HCT116 (cell line): ENCODE measurements at places on chromosomes 5 and 9. TPM values are rescaled to one million over a fixed set of nuclear protein-coding genes. Genes with fewer than 3 reads are reported as not detected.

DNA sequence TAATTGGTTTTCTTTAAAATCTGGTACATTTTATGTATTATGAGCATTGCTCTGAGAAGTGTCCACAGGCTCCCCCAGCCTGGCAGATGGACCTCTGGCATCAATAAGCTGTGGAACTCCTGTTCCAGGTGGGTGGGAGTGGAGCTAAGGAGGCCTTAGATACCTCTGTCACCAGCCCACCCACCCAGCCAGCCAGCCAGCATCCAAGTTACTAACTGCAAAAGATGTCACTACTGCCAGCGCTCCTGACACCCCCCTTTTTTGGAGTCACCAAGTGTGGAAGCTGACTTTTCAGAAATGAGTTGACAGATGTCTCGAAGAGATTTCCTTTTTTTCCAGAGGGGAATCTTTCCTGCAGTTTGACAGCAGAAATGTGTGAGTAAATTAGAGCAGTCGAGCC, 111.2 kb downstream of the GALNT10 start:
- DNase-seq: no peak

IFNB1 gene
- total RNA-seq: not detected

- no peak for DNase-seq
Measured at GRCh38 chr5:179955630-179956029, 47.9 kb upstream of the TBC1D9B start.

AK8 gene
- 2.5 TPM for total RNA-seq

SV2C gene
- total RNA-seq: not detected

DNA sequence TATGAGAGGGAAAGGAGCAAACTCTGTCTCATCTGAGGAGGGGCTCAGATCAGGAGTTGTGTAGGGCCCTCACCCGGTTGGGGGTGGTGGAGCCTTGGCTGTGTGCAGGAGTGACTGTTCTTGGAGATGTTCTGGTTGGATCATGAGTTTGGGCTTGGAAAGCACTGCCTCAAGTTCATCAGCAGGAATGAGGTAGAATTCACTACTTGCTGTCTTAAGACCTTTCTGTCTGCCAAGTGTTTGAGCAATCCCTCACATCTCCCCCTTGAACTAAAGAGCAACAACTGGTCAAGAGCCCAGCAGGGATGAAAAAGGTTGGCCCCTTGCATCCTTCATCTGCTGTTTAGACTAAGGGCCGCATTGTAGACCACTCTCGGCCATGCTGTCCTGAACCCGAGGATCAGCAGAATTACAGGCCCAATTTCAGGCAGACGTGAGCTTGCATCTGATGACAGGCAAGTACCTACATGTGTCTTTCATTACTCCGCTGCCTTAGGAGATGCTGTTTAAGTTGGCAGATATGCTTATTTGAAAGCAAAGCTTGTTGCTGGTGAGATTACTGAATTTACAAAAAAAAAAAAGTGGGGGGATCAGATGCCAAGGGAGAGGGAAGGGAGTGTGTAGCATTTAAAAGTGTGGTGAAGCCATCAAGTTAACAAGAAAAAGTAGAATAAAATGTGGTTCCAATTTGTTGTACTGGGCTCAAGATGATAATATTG, 36.4 kb downstream of the PIK3R1 start:
- DNase-seq: no peak

SUSD3 gene
- total RNA-seq: 11.3 TPM

SLC9A3 gene
- 1.5 TPM for total RNA-seq
